ENCODE measurements at places on chromosomes 7 and 10.

GRCh38 chr7:140867467-140868462, 57.0 kb downstream of the BRAF start:
- no peak for DNase-seq

DNA sequence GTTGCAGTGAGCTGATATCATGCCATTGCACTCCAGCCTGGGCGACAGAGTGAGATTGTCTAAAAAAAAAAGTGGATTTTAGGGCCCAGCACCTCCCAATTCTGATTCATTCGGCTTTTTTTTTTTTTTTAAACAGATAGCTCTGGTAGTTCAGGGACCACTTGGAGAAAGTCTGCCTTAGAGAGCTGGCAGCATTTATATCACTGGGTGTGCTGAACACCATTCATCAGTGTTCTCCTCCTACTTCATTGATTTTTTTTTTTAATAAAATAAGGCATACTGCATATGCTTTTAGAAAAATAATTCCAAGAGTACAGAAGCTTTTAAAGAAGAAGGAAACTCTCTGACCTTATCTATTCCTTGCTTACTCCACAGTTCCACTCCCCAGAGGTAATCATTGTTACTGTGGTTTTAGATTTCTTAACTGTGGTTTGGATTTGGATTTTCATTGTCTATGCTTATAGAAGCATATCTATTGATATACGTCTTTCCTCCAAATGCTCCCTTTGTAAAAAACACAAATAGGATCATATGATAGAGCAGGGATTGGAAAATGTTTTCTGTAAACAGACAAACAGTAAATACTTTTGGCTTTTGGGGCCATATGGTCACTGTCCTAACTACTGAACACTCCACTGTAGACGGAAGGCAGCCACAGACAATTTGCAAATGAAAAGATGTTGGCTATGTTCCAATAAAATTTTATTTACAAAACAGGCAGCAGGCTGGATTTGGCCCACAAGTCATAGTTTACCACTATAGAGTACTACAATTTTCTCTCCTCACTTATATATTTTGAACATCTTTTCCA, 21.1 kb upstream of the SAR1A start:
- no peak for DNase-seq

GRCh38 chr10:119677904-119678755, 26.9 kb downstream of the BAG3 start:
- no peak for DNase-seq

GRCh38 chr7:25584112-25584938, 356.0 kb upstream of the NPVF start:
- no peak for DNase-seq

DNA sequence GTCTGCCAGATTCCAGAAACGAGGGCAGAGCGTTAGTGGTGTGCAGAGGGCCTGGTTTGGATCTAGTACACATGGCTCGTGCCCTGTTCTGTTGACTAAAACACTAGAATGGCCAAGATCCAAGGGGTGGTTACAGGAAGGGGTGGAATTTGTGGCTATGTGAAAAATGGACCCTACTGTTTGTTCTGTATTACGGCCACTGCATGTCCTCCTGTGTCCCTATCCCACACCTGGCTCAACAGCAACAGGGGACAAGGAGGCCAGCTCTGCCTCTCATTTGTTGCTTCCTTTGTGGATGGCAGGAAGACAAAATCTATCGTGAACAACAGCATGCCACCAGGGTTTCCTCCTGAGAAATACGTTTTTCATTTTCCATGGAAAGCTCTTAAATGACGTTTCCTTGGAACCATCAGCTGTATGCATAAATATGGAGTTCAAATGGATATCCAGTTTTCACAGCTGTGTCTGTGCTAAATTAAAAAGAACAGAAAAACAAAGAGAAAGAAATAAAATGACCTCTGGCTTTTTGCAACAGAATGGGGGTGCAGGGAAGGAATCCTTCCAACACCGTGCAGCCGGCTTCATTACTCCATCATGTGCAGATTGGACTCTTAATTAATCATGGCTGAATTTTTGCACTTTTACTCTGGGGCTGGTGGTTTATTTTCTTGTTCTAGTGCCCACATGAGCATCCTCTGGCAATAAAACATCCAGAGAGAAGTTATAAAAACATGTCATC, 318.9 kb downstream of the CXCL12 start:
- DNase-seq, result no peak

DNA sequence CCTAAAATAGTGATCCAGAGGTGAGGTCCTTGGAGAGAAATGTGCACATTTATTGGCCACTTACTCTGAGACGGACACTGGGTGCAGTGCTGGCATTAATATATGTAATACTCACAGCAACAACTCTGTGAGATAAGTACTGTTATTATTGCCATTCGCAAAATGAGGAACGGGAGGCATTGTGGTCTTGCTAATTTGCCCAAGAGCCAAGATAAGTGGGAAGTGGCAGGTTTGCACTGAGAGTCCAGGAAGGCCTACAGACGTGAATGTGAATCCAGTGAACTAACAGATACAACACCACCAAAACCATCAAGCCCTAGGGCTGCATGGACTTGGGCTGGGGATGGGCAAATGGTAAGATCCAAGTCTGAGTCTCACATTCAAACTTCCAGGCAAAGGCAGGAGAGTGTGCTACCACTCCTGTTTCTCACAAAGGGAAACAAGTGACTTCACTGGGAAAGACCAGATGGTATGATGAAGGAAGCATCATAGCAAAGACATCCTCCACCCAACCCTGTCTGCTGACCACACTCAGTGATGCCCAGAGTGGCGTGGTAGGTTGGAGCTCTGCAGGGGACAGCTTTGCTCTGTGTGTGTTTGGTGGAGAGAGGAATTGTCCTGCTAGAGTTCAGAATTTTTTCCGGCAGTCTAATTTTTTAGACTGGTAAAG, 19.2 kb downstream of the TMEM273 start:
- no peak for DNase-seq

DNA sequence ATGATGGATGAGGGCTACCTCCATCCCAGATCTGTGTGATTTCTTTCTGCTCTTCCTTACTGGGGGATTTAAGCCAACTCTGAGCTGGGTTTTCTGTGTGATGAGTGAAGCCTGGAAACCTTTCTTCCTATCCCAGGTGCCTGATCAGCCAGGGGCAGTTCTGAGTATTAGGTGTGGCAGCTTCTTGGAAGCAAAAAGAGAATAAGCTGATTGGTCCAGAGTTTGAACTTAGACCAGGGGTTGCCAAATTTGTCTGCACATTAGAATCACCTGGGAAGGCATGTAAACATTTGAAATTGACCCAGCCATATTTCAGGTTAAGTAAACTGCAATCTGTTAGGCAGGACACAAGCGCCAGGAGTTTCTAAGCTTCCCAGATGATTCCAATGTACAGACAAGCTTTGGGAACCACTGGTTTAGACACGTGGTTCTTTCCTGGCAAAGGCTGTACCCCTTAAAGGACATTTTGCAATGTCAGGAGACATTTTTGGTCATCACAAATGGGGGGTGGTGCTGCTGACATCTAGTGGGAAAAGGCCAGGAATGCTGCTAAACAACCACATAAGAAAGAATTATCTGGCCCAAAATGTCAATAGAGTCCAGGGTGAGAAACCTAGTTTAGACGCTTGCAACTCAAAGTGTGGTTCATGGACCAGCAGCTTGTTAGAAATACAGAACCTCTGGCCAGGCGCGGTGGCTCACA, 160.5 kb upstream of the GHITM start:
- DNase-seq, result no peak

DNA sequence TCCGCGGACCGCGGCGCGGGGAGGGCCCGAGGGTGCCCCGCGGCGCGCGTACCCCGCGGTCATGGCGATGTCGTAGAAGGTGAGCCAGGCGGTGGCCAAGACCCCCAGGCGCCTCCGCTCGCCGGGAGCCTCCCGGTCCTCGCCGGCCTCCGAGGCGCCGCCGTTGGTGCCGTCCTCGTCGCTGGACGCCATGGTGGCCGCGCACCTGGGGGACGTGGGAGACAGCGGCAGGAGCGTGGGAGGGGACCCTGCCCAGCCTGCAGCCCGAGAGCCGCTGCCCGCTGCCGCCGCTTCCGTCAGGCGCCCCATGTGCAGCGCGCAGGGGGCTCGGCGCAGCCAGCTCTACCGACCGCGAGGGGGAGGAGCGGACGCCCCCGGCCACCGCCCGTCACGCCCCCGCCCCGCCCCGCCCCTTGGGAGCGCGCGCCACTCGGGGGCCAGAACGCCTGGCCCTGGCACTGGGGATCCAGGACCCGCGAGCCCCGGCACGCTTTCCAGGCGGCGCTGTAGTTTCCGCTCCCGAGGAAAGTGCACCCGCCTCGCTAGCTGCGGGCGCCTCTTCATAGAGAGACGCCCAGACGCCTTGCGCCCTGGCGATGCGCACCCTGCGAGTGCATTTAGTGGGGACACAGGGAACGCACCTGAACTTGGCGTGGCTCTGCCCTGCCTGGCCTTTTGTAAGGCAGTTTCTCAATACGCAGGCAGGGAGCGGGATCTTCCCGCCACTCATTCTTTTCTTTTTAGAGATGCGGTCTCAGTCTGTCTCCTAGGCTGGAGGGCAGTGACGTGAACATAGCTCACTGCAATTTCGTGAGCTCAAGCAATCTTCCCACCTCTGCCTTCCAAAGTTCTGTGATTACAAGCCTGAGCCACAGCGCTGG, at the start of gene HACD1:
Gene HACD1 (minus strand): TSS at position 344 of the 881 bp plus-strand sequence. CDS start 35 bp downstream, at position 309.
- DNase-seq, result peak; percentile 41

DNA sequence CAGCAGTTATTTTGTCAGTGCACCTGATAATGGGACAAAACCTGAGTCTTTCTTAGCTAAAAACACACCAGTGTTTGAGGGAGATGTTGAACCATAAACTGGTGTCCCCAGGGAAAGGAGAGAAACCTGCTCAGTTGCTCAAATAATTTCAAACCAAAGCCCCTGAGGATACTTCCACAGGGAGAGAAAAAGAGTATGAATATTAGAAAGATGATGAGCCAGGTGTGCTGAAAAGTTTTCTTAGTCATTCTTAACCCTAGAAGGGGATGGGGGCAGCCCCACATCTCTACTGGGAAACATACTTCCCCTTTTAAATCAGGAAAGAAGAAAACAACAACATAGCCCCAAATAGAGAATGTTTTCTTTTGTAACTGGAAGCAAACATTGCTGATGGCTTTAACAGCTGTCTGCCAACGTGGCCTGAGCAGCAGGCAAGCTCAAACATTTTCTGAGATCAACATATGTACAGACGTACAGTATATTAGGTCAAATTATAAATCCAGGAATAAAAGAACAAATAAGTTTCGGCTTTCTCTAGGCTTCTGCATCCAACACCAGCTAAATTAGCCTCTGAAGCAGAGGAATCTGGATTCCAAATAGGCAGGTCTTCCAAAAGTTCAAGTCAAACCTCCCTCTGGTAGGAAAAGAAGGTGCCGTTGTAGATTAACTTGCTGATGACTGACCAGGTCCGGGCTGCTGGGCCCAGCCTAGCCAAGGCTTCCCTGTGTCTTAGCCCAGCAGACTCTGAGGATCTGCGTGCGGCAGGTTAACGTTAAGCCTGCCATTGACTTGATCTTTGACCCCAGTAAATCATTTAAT, 30.5 kb upstream of the FBXW4 start:
- DNase-seq, result no peak

- DNase-seq, result no peak
These were observed 11.2 kb upstream of the C10orf95 start for GRCh38 chr10:102462512-102463054.

- DNase-seq, result no peak
These were observed 132.9 kb downstream of the OAT start for GRCh38 chr10:124285587-124286527.

DNA sequence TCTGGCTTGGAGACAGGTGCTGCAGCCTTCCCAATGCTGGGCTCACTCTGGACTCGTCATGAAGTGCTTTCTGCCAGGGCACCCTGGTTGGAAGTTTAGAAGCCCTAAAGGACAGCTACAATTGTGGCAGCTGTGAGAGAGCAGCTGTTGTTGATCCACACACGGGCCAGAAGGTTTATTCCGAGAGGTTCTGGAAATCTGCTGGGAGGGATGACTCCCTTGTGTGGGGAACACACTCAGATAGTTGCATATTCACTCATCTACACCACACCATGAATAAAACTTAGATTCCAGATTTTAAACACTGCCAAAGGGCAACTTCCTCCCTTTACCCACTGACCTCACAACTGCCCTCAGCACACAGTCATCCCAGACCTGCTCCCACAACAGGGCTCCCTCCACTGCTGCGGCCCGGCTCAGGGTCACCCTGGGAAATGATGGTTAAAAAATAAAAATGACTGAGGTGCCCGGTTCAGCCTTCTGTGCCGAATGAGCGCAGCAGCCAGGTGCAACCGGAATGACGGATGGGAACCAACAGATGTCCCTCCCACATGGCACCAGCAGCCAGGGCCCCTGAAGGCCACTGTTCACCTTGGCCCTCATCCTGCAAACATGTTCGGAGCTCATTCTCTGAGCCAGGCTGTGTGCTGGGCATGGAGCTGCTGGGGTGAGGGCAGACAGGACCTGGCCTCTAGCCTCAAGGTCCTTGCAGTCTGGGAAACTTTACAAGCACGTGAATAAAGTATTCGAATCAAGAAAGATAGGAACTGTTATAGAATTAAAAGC, 40.2 kb downstream of the ASB13 start:
- no peak for DNase-seq

DNA sequence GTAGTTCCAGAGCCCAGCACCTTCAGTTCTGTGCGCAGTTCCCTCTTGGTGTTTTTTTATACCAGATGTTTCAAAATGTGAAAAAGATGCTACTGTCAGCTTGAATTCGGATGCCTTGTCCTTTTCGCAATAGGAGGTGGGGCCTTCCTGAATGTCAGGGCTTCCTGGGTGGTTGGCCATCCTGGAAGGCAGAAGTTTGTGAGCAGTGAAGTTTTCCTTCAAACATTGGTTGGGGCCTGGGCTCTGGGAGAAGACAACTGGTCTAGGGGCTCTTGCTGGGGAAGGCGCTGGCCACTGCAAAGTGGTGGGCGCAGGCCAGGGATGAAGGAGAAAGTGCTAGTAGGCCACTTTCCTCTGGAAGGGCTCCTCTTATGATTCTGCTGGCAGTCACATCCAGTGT, 56.8 kb upstream of the JAZF1 start:
- DNase-seq, result no peak

GRCh38 chr7:139086454-139086853, 23.1 kb downstream of the ZC3HAV1 start:
- no peak for DNase-seq

DNA sequence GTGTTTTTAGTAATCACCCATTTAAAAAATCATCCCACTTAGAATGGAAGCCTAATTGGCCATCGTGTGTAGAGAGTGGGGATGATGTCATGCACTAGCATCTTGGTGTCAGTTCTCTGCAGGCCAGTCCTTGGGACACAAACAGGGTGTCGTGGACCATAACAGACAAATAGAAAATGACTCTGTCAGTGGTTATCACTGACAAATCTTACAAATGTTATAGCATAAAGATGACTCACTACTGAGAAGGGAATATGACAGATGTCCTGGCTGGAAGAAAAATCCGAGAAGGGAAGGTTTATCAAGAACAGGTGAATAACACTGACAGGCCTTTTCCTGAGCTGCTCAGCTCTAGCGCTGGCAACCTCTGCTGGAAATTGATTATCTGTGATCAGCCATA, 10.6 kb downstream of the CABCOCO1 start:
- DNase-seq, result no peak

GRCh38 chr10:88289342-88289741, 293.8 kb downstream of the RNLS start:
- DNase-seq, result no peak

GRCh38 chr10:102918817-102919245, 737 bp downstream of the CNNM2 start:
- no peak for DNase-seq

- no peak for DNase-seq
These were observed 234.5 kb downstream of the AHR start for GRCh38 chr7:17532861-17533404.

Data from stimulated activated CD8-positive, alpha-beta memory T cell treated with anti-CD3 and anti-CD28 coated beads, Interleukin-7, amount 100 ng/mL, for 48 hours (primary cell).